ENCODE measurements at places on chromosomes 6 and 20.

DNA sequence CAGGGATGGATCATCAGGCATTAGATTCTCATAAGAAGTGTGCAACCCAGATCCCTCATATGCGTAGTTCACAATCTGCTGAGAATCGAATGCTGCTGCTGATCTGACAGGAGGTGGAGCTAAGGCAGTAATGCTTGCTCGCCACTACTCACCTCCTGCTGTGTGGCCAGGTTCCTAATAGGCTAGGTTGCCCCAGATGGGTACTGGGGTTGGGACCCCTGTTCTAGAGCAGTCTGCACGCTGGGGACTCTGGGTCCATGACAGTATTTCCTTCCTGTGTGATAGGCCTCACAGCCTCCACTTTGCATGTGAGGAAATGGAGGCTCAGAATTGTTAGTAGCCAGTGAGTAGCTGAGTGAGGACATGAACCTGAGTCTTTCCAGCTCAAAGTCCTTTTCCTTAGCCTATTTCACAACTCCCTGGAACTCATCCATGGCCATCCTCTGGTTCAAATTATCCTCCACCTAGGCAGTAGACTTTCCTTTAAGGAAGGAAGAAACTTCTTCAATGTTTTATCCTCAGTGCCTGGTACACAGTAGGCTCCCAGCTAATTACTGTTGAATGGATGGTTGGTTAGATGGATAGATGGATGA is 117.2 kb downstream of the SYCP2 start:
- DNase-seq, result no peak

DNA sequence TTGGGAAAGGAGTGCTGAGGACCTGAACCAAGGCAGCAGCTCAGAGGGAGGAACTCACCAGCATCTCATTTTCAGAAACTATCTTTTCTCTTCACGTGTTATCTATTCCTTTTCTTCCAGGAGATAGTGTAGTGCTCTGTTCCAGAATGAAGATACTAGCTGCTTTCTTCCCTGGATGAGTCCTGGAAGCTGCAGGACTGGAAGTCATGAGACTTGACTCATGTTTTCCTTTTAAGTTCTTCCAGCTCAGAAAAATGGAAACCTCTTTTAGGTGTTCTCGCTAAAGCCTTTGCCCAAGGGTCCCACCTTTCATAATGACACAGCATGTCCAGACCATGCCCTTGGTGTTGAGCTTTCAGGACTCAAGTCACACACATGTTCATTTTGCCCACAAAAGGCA is 106.7 kb downstream of the UNC5CL start:
- DNase-seq, result no peak

- DNase-seq, result no peak
These were observed 18.4 kb downstream of the SCP2D1 start for GRCh38 chr20:18831830-18832499.

DNA sequence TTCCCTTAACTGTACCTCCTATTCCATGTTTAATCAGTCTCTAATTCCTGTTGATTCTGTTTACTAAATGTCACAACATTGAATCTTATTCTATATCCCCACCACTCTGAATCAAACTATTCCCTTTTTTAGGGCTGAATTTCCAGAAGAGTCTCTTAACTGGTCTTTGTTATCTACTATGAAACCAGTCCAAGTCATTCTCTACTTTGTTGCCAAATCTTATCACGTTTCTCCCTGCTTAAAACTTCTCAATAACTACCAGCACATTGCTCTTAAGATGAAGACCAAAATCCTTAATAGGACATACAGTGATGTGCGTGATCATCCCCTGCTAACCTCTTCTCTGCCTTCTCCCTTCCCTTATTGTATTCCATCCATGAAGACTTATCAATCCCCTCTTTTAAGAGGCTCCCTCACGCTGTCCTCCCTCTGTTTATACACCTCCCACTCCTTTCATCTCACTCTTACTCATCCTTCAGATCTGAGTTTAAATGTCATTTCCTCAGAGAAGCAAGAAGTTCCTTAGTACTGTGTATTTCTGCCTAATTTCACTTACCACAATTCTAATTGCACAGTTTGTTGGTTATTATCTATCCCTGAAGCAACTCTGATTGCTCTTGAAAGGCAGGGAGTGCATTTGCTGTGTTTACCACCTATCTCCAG is 143.0 kb upstream of the AHI1 start:
- no peak for DNase-seq

DNA sequence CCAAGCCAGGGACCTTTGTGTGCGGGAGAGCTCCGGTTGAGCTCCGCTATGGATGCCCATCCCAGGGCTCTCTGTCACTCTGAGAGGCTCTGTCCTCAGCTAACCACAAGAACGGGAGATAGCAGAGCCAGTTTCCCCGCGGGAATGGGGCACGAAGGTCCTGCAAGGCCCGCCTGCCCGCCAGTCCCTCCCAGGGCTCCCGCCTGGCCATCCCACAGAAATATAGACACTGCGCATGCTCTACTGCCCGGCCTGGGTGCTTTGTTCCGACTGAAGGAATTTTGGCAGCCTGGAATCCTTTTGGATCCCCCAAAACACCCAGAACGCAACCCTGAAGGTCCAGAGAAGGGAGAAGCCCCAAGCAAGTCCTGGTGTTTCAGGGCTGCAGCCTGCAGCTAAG is 8.6 kb upstream of the DEFB110 start:
- DNase-seq, result no peak

DNA sequence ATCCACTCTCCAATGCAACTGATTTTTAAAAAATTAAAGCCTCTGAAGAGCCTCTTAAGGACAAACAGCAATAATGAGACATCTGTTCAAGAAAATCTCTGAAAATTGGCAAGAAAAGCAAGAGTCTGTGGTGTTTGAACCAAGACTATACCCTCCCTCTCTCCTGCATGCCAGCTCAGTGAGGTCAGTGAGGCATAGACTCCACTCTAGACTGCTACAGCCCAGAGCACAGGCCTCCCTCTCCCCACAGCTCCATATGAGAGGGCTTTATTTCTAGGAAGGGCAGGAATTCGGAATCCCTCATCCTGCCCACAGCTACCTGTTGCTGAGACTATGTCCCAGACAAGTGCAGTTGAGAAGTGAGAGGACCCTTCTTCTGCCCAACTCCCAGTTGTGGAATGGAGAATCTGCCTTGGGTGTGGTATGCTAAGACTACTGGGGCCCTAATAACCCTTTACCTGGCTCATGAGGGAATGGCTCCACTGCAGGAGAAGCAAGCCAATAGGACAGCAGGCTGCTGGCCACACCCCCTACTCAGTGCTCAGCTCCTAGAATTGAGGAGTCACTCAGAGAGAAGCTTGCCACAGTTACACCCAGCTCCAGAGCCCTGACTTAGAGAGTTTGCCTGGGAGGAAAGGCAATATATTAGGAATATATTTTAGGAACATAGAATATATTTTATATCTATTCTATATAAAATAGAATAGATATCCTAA is 22.7 kb upstream of the HLA-DQA1 start:
- DNase-seq, result no peak

DNA sequence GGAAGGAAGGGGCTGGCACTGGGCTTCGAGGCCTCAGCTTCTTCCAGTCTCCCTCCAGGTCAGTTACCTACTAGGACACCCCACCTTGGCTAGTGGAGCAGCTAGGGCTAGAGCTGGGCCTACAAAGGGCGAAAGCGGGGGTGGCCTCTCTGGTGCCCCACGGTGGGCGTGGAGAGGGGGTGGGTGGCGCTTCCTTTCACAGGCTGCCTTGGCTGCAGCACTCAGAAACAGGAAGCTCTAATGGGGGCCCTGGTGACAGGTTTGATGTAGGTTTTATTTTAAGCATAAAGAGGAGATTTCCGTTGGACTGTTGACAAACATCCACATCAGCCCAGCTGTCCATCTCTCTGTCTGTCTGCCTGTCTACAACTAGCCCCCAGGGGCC is 13.4 kb downstream of the FAM110A start:
- DNase-seq, result peak; percentile 62

DNA sequence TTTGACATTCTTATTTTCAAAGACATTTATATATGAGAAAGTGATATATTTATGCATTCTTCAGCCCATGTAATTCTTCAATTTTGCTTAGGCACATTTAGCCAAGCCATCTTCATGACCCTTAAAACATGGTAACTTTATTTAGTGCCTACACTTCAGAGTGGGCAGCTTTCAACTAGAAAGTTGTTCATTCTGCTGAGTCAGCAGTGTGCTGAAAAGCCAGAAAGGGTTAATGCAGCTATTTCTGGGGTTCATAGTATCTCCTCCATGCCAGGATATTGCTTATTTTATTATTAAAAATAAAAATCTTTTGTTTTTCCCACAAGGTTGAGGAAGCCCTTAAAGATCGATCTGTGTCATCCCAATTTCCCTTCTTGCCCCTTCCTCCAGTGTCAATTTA is 79.2 kb downstream of the EDN1 start:
- no peak for DNase-seq

GRCh38 chr6:109456111-109456583 is 575 bp upstream of the MICAL1 start:
- no peak for DNase-seq

DNA sequence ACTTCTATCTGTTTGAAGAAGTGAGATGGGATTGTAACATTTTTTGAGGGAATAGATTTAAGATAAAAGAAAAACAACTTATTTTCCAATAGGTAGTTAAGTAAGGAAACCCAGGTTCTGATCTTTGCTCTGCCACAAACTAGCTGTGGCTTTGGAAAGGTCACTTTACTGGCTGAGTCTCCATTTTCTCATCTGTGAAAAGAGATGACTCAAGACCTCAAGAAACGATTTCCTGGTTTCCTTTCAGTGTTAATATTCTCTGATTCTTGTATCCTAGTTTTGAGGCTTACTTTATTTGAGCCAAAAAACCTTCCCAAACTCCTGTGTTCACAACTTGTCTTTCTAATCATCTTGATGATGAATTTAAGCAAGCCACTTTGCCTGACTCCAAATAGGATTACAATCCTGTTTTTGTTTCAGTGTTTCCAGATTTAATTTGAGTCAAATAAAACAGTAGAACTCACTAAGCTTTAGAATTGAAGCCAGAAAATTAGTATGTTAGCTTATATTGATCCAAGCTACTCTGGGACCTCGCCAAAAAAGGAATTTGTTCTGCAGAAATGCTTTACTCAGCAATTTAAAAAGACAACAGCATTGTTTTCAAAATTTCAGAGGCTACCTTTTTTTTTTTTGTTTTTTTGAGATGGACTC is 51.1 kb downstream of the ENPP1 start:
- no peak for DNase-seq

DNA sequence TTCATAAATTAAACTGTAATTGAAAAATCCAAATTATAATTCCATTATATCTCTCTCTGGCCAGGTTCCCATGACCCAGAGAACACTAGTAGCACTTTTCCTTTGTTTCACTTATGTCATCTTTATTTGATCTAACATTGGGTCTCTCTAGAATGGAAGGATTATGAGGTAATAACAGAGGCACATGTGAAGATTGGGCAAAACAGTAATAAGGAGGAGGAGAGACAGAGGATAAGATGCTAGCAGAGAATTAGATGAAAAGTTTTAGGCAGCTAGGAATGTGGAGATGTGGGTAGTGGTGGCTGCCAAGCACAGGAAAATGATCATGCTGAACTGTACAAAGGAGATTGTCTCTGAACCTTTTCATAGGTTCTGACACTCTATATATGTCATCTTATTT is 3.3 kb downstream of the TAB2 start:
- DNase-seq, result no peak

- no peak for DNase-seq
These were observed 606.0 kb downstream of the HDGFL1 start for GRCh38 chr6:23175391-23175790.

DNA sequence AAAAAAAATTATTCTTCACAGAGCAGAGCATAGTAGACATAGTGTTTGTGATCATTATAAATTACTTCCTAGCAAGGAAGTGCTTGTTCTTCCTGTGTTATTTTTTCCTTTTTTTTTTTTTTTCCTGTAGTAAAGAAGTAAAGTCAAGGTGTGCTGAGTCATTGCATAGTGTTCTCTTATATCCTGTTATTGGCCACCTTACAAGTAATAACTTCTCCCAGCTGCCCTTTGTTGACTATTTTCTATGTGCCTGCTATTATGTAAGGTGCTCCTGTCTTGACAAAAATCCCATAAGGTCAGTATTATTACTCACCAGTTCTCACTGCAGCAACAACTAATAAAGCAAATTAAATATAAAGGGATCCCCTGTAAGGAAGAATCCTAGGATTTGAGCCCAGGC is 195.3 kb downstream of the GJA1 start:
- no peak for DNase-seq

DNA sequence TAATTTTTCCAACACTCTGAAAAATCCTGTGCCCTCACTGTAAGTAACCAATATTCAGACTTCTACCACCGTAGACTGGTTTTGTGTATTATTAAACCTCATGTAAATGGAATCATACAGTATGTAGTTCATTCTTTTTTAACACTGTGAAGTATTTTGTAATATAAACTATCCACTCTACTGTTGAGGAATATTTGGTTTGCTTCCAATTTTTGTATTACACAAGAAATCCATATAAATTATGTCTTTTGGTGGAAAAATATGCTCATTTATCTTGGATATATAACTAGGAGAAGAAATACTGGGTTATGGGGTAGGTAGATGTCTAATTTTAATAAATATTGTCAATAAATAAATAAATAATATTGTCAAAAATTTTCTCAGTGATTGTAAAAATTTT is 116.8 kb downstream of the CHD6 start:
- no peak for DNase-seq

DNA sequence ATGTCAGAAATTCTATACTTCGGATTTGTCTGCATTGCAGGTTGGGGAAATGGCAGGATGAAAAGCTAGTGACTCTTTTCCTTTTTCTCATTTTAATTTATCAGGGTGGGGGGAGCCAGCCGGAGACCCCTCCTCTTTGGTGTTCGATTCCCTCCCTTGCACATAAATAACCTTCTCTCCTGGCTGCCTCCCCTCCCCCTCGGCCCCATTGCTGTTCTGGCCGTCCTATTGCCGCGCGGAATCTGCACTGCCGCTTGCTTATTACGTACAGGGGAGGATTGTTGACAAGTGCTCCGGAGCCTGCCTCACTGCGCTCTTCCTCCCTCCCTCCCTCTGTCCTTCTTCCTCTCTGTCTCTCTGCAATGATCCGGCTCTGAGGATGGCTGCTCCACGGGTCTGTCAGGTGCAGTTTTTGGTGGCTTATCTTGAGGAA is 154.7 kb downstream of the JARID2 start:
- no peak for DNase-seq

DNA sequence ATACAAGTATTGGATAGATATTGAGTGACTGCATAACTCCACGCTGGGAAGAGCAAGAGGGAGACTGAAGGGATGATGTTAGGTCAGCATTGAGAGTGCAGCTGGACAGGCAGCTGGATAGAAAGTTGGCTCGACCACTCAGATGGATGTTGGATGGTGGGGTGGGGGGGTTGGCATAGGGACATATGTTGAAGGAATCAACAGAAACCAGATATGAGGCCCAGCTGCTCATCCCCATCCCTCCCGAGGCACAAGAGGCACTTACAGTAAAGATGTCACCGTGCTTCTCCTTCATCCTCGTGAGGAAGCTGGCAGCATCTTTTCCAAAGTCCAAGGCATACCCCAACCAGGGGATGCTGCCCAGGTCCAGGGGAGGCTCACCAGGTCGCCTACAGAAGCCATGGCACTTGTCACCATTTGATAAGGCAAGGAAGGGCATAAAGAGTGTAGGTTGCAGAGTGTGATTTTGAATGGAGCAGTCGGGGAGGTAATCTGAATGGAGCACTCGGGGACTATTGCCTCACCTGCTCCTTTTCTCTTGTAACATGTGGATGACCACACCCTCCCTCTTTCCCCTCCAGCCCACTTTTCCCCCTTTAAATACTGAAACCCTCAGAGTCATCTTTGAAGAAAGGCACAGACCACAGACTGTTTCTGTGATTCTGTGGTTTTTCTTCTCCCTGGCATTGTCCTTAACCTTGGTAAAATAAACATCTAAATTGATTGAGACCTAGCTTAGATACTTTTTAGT is 18.0 kb downstream of the PTGIS start:
- no peak for DNase-seq
